ENCODE measurements at places on chromosomes 7 and 10. TPM values are rescaled to one million over a fixed set of nuclear protein-coding genes. Genes with fewer than 3 reads are reported as not detected.
A peak's percentile ranks its signal among the peaks of the same experiment; 100 is the strongest.

GRCh38 chr7:76108540-76109233, 60.8 kb downstream of the MDH2 start:
- H3K4me3 ChIP-seq = no peak overlapping the region
- H3K27ac ChIP-seq = 0 out of 2 replicates have a peak overlapping the region, but pooled peaks have one; percentile 20
- H3K27me3 ChIP-seq = no peaks in the 10 kb centered on the region
- no peaks in the 10 kb centered on the region for H3K36me3 ChIP-seq
- peak; percentile 56 for DNase-seq
- H3K4me1 ChIP-seq = peaks cover 24% of the 10 kb centered on the region

Gene CELF2
- total RNA-seq = not detected

Gene PAX4
- not detected for total RNA-seq

DNA sequence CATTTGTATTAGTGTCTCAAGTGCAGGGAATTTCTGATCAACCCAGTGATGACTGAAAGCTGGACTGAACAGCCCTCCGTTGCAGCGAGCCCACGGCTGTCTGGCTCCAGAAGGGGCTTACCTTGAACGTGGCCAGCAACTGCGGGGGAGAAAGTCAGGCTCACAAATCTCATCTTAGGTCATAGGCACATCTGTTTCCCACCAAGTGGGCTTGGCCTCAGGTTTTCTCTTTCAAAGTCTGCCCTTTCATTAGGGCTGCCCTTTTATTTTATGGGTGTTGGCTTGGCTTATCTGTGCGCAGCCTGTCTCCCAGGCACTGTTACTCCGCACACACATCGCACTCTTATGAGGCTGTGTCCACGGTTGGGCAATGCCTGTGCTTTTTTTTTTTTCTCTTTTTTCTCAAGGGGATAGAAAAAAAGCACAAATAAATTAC, 178.0 kb downstream of the JCAD start:
- H3K4me1 ChIP-seq = no peaks in the 10 kb centered on the region
- no peaks in the 10 kb centered on the region for H3K27me3 ChIP-seq
- DNase-seq = no peak
- H3K36me3 ChIP-seq = no peaks in the 10 kb centered on the region

DNA sequence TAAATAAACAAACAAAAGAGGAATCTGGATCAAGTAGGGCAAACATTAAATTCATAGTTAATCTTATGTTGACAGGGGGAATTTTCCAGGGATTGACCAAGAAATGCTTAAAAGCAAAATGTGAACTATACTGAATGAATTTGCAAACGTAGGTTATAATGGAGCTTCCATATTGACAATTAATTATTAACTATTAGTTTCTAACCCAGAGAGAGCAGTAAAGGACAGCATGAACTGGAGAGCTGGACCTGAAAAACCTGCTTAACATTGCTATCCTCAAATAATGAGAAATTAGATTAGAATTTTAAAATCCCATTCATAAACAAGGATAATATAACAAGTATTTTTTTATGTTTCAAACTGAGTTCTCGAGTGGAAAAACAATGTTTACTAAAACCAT, 1089.6 kb downstream of the DNAJB9 start:
- no peaks in the 10 kb centered on the region for H3K27me3 ChIP-seq
- no peak overlapping the region for H3K4me3 ChIP-seq
- H3K27ac ChIP-seq = no peak overlapping the region
- no peaks in the 10 kb centered on the region for H3K36me3 ChIP-seq
- no peak for DNase-seq

Gene RAB11FIP2
- 6.0 TPM for total RNA-seq

Gene SLC26A4
- total RNA-seq = 0.80 TPM

DNA sequence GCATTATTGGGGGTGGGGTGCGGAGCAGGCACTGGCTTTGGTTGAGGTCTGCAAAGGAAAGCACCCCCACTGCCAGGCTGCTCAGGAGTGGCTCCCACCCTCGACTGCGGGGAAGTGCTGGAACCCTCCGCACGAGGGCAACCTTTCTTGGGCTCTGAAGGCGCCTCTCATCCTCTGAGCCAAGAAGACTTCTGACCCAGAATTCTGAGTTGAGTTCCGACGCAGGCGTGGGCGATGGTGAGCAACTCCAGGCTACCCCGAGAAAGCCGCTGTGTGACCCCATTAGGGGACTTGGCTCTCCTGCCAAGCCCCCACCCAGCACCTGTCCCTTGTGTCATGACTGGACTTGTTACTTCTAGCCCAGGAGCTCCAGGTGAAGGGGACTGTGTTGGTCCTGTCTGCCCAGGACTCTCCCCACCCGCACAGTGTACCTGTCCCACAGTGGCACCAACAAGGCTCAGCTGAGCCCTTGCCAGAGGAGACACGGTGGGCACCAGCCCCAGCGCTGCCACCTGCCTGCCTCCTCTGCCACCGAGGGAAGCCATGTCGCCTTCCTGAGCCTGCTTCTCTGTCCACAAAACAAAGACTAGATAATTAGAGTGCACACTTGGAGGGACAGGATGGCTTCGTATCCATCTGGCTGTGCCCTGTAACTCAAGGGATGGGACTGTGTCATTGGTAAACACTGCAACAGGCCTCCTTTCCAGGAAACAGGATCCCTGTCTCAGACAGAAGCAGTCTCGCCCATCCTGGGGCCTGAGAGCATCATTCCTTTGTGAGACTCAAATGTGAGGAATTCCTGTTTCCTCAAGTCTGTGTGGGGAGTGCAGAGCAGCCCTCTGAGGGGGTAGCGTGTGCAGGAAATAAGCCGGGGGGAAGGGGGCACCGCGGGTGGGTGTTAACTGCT, 128.8 kb downstream of the LHPP start:
- no peaks in the 10 kb centered on the region for H3K27me3 ChIP-seq
- no peak overlapping the region for H3K27ac ChIP-seq
- H3K4me3 ChIP-seq = no peak overlapping the region
- H3K4me1 ChIP-seq = no peaks in the 10 kb centered on the region

- H3K4me1 ChIP-seq = no peaks in the 10 kb centered on the region
- H3K27ac ChIP-seq = no peak overlapping the region
- H3K27me3 ChIP-seq = no peaks in the 10 kb centered on the region
- no peak for DNase-seq
- no peak overlapping the region for H3K4me3 ChIP-seq
- no peaks in the 10 kb centered on the region for H3K36me3 ChIP-seq
These were observed 7.0 kb upstream of the ALDH18A1 start for GRCh38 chr10:95663496-95663895.

- H3K4me1 ChIP-seq = no peaks in the 10 kb centered on the region
- no peak overlapping the region for H3K4me3 ChIP-seq
- no peak for DNase-seq
- H3K36me3 ChIP-seq = no peaks in the 10 kb centered on the region
- H3K27ac ChIP-seq = no peak overlapping the region
These were observed 875.8 kb upstream of the KCND2 start for GRCh38 chr7:119397156-119397555.

Gene DGKI
- total RNA-seq = 0.41 TPM

Gene ADAM12
- 16.8 TPM for total RNA-seq

Gene NEURL1
- 4.8 TPM for total RNA-seq

Gene MSS51
- 3.3 TPM for total RNA-seq

DNA sequence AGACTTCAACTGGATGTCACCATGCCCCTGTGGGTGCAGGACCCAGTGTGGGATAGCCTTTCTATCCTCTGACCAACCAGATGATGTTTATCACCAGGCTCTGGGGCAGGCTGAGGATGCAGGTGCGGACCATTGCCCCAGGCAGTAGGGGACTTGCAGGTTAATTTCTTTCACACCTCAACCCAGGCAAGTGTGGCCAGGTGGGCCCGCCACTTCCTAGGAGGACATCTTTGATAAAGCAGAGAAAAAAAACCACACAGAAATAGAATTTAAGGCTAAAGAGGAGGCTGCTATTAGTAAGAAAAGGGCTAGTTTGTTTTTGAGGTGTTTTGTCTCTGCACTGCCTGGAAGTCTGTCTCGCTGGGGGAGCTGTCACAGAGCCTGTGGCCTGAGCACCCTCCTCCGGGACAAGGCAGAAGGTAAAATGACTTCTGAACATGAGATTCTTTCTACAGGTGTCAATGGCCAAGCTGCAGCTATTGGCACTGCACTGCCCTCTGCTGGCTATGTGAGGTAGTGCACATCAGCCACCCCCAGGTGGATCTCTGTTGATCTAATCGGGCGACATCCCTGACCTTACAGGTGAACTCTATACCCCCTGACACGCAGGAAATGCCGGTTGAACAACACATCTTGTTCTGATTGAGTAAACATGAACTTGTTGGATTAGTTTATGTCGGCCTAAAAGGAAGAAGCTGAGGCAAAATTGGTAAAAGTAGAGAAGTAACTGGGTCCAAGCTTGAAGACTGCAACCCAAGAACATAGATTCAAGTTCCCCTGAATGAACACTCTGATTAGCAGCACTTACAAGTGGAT, 21.0 kb downstream of the UPP1 start:
- H3K36me3 ChIP-seq = peaks cover 37% of the 10 kb centered on the region
- peak overlapping the region; percentile 9 for H3K27ac ChIP-seq
- H3K4me1 ChIP-seq = peaks cover 40% of the 10 kb centered on the region
- H3K27me3 ChIP-seq = no peaks in the 10 kb centered on the region
- peak; percentile 96 for DNase-seq

Gene HIF1AN
- 42.0 TPM for total RNA-seq

Gene ZP3
- total RNA-seq = 14.2 TPM

DNA sequence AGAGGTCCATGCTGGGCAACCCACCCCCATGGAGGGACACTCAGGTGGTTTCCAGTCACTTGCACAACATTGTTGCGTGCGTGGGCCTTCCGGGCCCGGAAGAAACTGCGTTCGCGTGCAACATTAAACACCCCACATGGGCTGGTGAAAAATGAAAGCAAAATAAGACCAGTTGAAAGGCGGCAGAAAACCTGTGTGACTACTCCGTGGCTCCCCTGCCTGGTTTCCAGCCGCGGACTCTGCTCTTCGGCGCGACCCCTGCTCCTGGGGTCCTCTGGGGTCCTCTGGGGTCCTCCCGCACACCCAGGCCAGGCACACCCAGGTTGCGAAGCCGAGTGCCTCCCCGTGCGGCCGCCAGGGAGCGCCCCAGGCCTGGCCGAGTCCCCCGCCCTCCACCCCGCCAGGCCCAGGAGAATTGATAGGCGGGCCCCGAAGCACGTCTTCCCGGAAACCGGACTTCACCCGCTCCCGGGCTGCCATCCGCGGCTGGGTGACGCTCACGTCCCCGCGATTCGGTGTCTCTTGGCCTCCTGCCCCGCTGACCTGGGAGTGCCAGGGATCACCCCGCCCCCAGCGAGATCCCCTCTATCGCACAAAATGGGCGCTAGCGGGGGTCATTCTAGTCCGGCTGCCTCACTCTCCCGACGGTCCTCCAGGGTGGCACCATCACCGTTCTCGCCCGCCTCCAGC, 1.9 kb upstream of the SH2D4B start:
- H3K4me3 ChIP-seq = peak overlapping the region; percentile 67
- H3K36me3 ChIP-seq = no peaks in the 10 kb centered on the region
- H3K27me3 ChIP-seq = no peaks in the 10 kb centered on the region
- no peak overlapping the region for H3K27ac ChIP-seq
- H3K4me1 ChIP-seq = 0 out of 2 replicates have a peak, but pooled peaks cover 6% of the 10 kb centered on the region
- peak; percentile 57 for DNase-seq

Data from PC-9 (cell line).